ENCODE measurements at places on chromosomes 6 and 20.

DNA sequence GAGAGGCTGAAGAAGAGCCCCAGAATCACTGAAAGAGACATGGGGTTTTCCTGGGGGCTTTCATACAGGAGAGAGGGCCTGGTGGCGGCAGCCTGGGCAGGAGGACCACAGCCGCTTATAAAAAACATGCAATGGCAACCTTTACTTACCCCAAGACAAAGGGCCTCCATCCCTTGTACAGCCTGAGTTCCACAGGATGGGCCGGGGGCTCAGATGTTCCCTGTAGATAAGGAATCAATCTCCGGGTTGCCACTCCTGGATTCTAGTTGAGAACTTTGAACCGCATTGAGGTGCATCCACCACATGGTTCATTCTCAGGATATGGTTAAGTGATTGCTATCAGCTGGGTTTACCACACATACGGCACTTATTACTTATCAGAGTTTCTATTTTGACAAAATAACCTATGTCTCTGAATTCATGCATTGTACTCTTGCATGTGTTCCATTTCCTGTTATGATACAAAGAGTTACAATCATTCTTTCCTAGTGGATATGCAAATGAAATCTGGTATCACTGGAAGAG, 677.6 kb downstream of the KIF16B start:
- no peak for DNase-seq

DNA sequence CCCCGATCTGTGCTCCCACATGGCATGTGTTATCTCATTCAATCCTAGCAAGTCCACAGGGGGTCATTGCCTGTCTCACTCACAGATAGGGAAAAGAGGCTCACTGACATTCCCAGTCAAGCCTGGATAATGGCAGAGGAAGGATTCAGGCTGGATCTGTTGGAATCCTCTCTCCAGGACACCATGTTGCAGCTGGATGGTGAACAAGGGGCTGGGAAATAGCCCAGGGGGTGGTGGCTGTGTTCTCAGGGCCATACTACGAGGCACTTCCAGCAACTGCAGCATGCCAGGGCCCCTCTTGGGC, 5.0 kb upstream of the SPDEF start:
- DNase-seq = no peak

- DNase-seq = no peak
Observed at GRCh38 chr20:48721324-48722001, 106.3 kb downstream of the PREX1 start.

DNA sequence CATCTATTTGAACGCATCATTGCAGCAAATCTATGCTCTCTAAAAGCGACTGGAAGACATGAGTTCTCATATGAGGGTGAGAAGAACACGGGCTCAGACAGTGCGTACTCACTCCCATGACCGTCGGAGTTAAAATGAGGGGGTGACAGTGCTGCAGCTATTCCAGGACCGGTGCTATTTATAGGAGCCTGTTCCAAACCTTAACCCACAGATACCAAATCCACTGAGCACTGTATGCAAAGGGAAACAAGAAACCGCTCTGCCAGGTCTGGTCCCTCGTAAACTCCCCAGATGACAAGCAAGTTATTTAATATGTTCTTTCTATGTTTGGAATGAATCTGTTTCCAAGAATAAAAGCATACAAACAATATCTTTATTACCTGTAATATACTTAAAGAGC, 22.9 kb downstream of the PPP1R3G start:
- DNase-seq = no peak

DNA sequence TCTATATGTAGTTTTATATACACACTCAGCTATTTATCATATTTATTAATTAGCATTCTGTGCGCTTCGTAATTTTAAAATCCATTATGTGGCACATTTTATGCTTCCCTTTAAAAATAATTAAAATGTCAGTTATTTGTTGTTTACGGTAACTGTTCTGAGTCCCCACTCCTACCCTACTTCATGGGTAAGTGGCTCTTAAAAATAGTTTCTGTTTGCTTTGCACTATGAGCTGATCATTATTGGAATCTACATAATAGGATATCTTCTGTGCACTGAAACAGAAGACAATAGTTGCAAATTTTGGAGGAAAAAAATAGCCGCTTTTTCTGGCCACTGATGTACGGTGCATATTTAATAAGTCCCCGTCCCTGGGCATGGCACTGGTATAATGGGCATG, 25.2 kb downstream of the LCA5 start:
- no peak for DNase-seq

GRCh38 chr6:155132617-155133016, 131.2 kb upstream of the CLDN20 start:
- DNase-seq = no peak

GRCh38 chr6:96900873-96901272, 3.2 kb upstream of the NDUFAF4 start:
- DNase-seq = no peak

GRCh38 chr6:15512126-15512525, 150.7 kb downstream of the DTNBP1 start:
- DNase-seq = no peak

DNA sequence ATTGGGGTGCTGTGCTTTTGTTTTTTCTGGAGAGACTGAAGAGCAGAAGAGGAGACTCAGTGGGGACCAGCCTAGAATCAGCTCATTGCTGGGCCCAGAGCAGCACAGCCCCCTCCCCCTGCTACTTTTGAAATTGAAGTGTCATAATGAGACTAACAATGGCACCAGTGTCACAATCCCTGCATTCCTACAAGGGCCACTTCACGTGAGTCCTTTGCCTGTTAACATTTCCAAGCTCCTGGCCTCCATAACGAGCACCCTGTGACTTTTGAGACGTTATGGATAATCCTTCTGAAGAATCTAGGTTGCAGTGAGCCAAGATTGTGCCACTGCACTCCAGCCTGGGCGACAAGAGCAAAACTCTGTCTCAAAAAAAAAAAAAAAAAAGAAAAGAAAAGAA, 41.7 kb downstream of the CNBD2 start:
- DNase-seq = no peak

GRCh38 chr6:105161421-105161820, 18.4 kb downstream of the POPDC3 start:
- no peak for DNase-seq

- no peak for DNase-seq
Observed at GRCh38 chr6:79570129-79571029, 33.1 kb upstream of the LCA5 start.

- peak; percentile 87 for DNase-seq
Observed at GRCh38 chr20:45781391-45781931, 10.2 kb downstream of the WFDC3 start.

DNA sequence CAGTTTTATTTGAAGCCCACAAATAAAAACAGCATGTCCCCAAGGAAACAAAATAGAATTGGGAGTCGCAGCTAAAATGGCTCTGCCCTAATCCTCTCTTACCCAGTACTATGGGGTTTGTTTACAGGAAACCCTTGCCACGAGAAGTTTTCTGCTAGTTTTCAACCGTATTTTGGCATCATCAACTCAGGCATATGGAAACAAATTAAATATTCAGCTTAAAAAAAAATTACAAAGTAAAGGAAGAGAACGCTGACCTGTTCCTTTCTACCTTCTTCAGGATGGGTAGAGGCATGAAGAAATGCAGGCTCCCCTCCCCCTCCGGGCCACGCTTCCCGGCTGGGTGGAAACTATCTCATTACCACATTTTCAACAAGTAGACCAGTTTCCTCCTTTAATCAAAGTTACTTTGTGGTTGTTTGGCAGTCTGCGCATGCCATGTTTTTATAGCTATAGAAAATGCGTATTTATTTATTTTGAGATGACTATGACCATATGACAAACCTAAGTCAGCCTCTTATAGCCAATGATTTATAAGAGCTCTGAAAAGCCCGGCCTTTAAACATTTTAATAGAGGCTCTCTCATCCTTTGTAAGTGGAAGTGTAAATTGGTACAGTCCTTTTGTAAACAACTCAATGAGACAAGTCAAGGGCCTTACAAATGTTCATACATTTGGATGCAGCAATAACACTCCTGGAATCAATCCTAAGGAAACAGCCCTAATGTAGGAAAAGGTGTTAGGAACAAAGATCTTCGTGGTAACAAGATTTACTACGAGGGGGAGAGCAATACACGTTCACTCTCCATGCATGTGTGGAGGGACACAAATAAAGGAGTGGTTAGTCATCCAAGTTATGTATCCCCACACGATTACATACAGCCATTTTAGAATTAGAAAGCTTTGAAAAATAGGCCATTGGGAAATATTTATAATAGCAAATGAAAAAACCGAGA, 16.1 kb upstream of the ZNF217 start:
- no peak for DNase-seq

DNA sequence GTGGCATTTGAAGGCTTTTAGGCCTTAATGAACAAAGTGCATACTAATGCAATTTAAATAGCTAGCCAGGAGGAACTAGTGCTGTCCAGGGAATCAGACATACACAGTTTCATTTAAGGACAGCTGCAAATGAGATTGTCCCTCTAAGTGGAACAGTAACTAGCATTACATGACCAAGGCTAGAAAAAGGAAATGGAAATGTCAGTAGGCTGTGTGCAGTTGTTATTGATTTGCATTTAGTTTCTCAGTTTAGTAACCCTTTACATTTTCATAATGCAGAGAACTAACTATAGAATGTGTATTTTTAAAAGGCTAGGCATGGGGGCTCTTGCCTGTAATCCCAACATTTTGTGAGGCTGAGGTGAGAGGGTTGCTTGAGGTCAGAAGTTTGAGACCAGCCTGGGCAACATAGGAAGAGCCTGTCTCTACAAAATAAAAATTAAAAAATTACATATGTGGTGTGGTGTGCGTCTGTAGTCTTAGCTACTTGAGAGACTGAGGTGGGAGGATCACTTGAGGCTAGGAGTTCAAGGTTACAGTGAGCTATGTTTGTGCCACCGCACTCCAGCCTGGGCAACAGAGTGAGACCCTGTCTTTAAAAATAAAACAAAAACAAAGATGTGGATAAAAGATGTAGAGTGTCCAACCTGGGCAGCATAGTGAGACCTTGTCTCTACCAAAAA, 468.0 kb downstream of the UTRN start:
- DNase-seq = no peak

DNA sequence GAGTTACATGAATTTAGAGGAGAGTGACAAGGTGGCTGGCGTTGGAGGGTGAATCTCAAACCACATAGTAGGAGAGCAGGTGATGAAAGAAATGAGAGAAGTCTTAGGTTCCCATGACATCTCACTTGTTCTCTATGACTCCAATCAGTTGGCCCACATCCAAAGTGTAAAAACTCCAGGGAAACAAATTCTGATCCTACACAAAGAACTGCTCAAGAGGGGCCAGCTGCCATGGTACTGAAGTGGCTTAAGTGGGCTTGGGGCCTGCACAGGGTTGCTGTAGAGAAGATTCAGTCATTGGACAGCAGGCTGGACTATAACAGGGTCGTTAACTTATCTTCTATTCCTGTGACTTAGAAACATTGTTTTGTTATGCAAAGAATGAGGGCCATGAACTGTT, 7.6 kb upstream of the ADGRF4 start:
- DNase-seq = no peak

DNA sequence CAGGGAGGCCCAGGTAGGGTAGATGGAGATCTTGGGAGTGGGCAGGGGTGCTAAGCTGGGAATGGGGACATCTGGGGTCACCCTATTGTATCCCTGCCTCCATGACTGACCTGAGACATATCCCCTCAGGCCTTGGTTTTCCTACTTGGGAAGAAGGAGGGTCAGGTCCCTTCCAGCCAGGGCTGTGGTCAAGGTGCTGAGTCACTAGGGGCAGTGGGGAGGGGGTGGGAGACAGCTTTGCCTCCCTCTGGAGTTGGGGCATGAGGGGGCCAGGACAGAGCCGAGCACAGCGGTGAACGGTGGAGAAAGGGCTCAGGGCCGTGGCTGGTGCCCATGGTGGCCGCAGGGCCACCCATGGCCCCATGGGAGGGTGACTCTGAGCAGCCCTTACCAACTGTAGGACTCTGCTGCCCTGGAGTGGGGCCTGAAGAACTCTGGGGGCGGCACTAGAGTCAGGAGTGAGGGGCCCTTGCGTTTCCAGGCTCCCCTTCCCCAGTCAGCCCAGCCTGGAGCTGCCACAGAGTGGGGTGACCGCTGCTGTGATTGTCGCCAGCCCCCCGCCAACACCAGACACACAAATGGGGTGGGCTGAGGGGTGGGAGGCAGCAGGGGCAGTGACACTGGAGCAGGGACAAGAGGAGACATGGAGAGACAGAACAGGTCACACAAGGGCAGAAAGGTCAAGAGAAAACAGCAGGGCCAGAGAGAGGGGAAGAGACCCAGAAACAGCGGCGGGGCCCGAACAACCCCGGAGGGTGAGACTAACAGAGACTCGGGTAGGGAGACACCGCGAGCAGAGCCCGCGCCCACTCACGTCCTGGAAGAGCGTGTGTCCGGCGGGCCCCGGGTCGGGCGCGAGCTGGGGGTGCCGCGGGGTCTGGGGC, 576 bp downstream of the NECAB3 start:
- DNase-seq = no peak

- no peak for DNase-seq
Observed at GRCh38 chr20:60113024-60113724, 155.0 kb downstream of the CDH26 start.

- no peak for DNase-seq
Observed at GRCh38 chr6:150547502-150548222, 52.0 kb upstream of the PLEKHG1 start.

DNA sequence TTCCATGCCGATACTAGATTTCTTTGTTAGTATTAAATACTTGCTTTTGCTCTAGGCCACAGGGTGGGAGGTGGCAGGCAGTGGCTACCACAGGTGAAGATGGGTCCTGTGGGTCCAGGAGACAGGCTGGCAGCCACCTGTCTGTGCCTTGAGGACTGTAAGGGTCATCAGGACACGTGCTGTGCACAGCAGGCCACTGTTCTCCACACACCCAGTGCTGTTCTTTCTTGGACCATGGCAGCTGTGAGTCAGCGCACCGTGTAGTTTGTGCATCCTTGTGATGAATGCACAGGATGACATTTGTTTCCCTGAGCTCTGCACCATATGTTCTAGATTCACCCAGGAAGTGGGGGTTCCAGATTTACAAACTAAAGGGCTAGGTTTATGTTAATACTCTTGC, 317.0 kb downstream of the ZFAND3 start:
- DNase-seq = no peak
